ENCODE measurements at places on chromosomes 1 and 21.

DNA sequence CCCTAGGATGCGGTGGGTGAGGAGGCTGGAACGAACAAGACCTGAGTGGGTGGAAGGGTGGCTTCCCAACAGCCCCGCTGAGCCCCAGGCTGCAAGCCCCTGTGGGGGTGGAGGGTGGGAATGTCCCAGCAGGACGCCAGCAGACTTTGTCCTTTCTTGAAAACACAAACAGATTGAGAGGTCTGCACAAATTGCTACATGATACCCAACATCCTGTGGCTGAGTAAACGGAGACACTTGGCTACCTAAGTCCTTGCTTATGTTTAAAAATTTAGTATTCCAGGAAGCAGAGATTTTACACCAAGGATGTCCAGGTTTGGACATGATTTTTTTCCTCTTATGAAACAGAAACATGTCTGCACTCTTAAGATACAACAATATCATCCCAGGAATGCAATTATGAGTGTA lies 11.8 kb upstream of the F3 start:
- no peak for ATAC-seq

- ATAC-seq = no peak
These were observed 143.4 kb downstream of the ZZZ3 start for GRCh38 chr1:77538956-77539518.

DNA sequence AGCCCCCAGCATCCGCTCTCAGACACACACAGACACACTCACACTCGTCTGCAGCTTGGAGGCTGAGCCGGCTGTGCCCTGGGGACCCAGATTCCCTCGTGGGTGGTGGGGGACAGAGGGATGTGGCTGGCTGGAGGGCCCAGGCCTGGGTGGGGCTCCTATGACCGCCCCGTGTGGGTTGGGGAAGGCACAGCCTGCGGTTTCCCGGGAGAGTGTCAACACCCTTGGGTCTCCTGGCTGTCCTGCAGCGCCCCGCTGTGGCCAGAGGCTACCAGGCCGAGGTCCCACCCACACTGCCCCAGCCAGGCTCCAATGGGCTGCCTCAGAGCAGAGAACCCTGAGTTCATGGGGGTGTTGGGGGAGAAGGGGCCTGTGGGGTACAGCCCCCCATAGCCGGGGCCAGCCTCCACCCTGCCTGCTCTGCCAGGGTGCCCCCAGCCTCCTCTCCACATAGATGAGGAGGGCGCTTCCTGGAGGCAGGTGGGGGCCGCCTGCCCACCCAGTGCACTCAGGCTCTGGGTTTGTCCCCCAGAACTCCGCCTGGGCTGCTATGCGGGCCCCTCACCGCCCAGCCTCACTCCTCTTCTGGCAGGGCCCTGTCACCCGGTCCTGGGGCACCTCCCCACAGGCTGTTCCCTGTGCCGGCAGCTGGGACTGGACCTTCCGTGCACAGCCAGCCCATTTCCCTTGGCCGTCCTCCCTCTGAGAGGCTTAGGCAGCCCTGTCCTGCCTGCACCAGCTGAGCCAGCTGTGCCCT lies at the start of gene TTC34:
Gene TTC34, minus strand, starts transcription at position 159 of the 757 bp plus-strand sequence. CDS start 866 bp downstream, outside the sequence.
- peak; percentile 70 for ATAC-seq

- no peak for ATAC-seq
These were observed 11.7 kb upstream of the PLEKHO1 start for GRCh38 chr1:150138044-150138443.

- no peak for ATAC-seq
These were observed 61.7 kb downstream of the TSEN15 start for GRCh38 chr1:184113251-184113650.

GRCh38 chr1:97350662-97351061 lies 570.2 kb downstream of the DPYD start:
- no peak for ATAC-seq

GRCh38 chr1:151211972-151212705 lies 13.8 kb downstream of the PIP5K1A start:
- no peak for ATAC-seq

DNA sequence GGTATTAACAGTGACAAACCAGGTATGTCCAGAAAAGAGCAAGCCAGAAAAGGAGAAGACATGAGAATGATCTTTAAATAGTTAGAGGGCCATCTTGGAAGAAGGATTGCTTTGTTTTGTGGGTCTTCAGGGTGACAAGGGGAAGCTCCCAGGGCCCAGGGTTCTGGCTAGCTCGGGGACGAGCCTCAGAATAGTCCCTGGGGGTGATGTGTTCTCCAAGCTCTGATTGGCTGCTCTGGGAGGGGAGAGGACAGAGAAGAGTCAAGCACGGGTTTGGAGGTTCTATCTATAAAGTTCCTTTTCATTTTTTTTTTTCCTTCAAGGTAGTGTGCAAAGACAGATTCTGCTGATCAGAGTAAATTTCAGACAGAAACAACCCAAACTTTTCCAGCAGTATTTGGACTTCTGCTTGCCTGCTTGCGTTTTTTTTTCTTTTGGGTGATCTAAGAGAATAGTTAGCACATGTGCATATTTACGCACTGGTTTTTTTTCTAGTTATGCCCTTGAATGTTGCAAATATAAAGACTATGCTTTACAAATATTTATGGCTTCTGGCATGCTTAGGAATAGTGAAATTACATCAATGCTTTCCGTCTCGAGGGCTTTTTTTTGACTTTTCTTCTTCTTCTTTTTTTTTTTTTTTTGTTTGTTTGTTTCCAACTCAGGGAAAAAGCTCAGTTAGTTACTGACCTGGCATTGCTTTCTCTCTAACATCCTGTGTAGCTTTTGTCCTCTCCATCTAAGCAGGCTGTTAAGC lies 59.7 kb downstream of the ROR1 start:
- ATAC-seq = no peak

- no peak for ATAC-seq
These were observed 11.4 kb downstream of the DMRTB1 start for GRCh38 chr1:53470584-53470983.

GRCh38 chr1:245463392-245464165 lies 308.8 kb downstream of the KIF26B start:
- ATAC-seq = no peak

- ATAC-seq = no peak
These were observed 355.6 kb downstream of the USP25 start for GRCh38 chr21:16085421-16085820.

DNA sequence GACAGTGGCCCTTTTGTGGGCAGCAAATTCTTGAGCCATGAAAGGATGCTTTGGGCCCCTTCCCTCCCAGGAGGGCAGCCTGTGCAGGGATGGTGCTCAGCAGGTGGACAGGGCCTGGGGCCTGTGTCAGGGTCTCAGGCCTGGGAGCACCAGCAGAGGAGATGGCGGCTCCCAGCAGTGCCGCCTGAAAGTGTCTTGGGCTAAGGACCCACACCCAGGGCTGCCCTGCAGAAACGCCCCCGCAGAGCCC lies 23.9 kb downstream of the FTCD start:
- ATAC-seq = no peak

- peak; percentile 74 for ATAC-seq
These were observed at the start of gene L1TD1 for GRCh38 chr1:62194651-62195544. TSS of gene L1TD1 (plus strand) at chr1:62194849. CDS start at chr1:62206629, 11,780 bp downstream.

DNA sequence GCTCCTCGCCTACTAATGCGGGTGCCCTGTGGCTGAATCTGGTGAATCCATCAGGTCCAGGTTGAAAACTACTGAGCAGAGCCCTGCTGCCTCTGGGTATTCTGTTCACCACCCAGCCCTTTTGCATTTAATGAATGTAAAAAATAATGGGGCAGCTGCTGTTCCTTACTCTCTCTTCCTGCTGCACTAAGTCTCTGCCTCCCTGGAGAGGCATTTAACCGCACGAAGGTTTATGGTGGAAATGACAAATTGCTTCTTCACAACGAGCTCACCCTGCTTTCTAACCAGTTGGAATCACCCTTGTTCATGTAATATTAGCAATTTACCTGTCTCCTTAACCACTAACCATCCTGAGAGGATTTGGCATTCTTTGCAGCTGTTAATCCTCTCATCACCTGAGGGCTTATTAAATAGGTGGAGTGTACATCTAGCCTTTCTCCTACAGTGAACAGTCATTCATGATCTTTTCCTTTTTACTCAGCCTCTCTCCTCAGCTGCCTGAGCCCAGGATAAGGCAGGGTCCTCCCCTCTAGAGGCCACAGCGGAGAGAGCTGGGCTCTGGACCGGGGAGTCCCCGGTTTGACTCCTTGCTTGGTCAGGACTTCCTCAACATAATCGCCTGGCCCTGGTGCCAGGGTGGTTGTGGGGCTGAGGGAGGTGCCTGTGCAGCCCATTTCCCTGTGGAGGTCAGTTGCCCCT lies 97.6 kb downstream of the NOS1AP start:
- ATAC-seq = no peak

DNA sequence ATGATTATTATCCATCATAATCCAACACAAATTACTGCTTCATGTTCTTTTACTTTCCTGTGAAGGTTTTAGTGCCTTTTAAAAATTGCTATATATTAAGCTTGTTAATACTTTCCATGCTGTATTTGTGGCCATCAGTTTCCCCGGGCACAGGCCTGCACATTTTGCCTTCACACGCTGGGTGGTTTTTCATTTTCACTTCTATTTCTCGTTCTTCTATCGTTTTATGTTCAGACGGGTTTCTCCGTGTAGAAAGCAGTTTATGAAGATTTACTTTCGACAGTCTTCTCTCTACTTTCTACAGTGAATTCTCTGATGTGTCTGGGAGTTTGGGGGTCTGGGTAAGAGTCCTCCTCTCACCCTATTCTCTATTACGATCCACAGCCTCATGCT lies 9.5 kb downstream of the RUNX3 start:
- ATAC-seq = no peak

Data from stimulated activated memory B cell treated with anti-CD40 and anti-IgM and Interleukin-4, amounts not matched to agents 10 μg/mL and 1 μg/mL and 100 μg/mL, for 72 hours (primary cell).